HEK293T (cell line): ENCODE measurements at places on chromosomes 3 and 15.
A peak's percentile ranks its signal among the peaks of the same experiment; 100 is the strongest.

DNA sequence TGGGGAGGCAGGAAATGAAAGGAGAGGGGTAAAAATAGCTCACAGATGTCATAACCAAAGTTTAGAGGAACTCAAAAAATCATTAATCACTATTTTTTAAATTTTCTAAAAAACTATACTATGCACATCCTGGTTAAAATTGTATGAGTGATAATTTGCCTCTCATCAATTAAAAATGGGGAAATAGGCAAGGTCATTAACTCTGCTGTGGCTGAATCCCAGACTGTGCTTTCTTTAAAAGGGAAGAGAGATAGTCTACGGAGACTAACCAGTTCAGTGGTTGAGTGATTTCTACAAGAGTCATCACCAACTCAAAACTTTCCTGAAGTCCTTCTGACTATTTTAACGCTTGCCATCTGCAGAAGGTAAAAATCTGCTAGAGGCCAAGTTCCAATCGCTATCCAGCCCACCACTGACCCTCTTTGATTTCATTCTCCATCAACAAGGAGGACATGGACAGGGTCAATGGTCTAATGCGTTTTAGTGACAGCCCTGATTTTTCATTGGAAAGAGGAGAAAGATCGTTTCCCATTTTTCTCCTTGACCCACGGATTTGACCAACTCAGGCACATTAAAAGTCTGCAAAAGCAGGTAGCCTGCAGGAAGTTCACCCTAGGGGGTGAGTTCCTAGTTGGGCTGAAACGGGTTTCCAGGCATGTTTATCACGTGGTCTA lies 850 bp downstream of the SUCLG2 start:
- peak; percentile 22 for DNase-seq

GRCh38 chr3:125050488-125051090 lies 5.2 kb downstream of the HEG1 start:
- no peak for DNase-seq

GRCh38 chr15:50318697-50319096 lies 36.3 kb downstream of the GABPB1 start:
- DNase-seq, result no peak

DNA sequence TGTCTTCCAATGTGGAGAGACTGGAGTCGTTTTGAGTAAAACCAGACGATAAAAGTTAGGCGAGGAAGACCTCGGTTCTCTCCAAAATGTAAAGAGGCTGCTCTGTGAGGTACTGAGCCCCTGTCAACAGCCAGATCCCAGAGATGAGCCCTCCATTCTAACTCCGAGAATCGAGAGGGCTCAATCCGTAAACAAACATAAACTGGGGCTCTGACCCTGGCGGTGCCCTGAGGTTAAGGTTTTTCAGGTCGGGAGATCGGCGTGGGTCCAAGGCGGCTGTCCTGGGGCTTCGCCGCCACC lies 417 bp downstream of the TBCCD1 start:
- peak; percentile 9 for DNase-seq

- DNase-seq, result no peak
These were observed 525.3 kb upstream of the PPP2R3A start for GRCh38 chr3:135440233-135440632.

DNA sequence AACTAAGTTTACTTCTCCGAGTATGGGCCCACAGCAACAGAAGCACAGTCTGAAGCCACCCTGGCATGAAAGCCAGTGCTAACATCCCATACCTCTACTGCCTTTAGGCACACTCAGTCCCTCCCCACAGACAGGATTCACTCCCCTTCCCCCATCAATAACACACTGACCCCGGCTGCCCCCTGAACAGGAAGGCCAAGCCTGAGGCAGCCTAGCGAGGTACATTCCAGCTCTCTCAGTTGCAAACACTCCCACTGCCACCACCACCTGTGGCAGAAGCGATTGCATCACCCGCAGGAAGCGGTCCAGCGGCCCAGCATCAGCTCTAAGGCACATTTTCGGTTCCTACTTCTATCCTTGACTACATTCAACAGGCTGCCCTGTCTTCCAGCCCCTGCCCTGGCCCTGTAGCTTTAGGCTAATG lies 7.0 kb upstream of the BMF start:
- DNase-seq, result no peak

DNA sequence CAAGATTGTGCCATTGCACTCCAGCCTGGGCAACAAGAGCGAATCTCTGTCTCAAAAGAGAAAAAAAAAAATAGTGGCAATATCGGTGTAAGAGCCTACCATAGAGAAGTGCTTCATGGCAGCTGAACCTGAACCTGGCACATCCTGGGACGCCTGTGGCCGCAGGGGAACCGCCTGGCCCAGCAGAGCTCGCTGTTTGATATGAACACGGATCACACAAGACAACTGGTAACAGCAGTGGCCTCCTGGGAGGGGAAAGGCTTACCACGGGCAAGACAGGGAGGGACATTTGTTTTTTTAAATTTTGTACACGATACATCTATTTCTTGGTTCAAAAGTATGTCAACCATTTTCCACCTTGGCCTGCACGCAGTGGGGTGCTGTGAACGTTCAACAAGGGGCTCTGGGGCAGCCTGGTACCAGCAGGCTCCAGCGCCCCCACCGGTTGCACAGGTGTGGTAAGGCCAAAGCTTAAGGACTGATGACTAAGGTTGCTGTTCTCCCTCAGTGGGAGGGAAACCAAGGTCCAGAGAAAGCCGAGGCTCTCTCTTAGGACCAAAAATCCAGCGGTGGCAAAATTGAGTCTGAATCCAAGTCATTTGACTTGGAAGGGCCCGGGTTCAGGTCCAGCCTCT lies 21.7 kb upstream of the EPHB3 start:
- no peak for DNase-seq

DNA sequence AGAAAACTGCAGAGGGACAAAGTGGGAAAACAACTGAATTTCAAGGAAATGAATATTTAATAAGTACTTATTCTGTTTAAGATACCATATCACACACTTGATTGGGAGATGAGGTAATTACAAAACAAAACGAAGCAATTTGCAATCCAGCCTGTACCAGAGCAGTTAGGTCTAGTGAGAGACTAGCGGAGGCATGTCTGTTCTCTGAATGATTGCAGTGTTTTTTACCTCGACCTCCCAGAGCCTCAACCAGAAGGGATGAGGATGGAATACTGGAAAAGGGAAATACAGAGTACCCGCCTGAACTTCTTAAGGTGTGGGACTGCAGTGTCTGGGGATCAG lies 59.5 kb downstream of the PIK3CB start:
- no peak for DNase-seq

GRCh38 chr15:60616147-60616546 lies 137.2 kb upstream of the ICE2 start:
- DNase-seq, result no peak

- no peak for DNase-seq
These were observed 43.0 kb upstream of the TLE3 start for GRCh38 chr15:70140543-70141375.

DNA sequence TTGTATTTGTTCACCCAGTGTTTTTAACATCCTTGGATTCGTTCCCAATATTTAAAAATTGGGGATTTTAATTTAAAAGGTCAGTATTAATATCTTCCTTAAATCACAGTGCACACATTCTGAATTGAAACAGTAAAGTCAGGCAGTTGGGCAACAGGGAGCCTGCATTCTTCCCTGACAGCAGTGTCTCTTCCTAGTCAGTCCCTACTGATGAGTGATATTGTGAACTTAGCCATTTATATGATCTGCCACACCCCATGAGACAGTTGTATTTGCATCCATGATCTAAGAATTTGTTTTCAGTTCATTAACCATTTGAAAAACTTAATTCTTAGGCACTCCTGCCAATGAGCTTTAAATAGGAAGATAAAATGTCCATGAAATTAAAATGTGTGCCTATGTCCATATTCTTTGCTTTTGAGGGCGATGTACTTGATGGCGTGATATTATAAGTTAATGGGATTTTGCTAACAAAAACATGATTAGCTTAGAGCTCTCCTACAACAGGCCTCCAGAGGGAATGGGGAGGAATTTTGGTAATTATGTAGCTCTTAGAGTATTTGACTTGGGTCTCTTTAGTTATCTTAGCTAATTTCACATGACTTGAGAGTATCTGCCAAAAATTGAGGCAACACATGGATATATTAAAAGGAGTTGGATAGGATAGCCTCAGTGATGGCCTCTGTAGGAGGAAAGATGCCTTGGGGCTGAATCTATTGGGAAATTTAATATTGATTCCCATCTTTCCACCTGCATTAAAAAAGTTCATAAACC lies 219.3 kb downstream of the PTPRG start:
- no peak for DNase-seq

GRCh38 chr3:36381311-36381956 lies 1.1 kb downstream of the STAC start:
- DNase-seq, result no peak

- DNase-seq, result no peak
These were observed 22.1 kb downstream of the KLHL25 start for GRCh38 chr15:85772668-85773067.

DNA sequence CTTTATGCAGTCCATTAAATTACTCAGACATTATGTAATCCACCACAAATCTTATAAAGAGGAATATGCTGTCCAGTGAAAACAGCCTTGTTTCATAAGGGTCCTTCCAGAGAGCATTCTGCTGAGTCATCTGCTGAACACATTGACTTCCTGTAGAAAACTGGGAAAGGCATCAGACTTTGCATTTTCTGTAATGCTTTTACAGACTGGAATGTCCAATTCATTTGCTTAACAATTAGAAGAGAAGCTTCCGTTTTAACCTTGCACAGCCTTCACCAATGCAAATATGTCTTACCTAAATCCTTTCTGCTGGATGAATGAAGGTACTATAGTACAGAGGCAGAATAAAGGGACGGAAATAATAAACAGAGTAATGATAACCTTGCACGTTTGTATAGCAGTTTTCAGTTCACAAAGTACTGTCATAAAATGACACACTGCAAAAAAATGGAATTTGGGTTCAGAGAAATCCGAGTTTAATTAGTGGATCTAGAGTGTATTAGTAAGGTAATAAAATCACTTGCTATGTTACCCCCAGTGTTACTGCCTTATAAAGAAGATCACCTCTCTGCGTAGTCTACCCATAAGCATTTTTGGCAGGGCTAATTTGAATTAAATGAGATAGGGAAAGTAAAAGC lies 301.5 kb downstream of the PYDC2 start:
- DNase-seq, result no peak

DNA sequence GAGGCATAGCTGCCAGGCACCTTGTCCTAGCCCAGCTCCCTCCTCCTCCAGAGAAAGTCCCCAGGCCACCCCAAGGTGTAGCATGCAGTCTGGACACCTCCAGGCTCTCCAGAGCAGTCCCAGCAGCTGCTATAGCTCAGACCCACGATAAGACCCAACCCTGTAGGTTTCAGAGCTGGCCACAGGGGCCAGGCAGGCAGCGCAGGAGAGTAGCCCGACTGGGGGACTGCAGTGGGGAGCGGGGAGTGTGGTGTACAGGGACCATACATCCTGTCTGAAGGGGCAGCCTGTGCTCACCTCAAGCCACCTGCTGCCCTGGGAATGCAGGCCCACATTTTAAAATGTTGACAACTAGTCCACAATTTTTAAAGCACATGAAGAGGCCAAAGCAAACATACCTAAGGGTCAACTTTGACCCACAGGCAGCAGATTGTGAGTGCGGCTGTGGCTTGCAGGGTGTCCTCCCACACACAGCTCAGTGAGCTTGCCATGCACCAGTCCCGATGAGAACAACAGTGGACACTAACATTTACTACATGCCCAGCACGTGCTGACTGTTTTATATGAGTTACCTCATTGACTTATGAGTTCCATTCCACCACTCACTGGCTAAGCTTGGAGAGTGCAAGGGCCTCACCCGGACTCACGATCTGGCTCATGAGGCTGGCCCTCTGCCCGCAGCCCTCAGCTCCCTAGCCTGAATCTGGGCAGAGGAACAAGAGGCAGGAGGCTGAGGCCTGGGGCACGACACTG lies 81.4 kb downstream of the DNAJB8 start:
- no peak for DNase-seq

- no peak for DNase-seq
These were observed 13.9 kb downstream of the ICE2 start for GRCh38 chr15:60464836-60465630.

DNA sequence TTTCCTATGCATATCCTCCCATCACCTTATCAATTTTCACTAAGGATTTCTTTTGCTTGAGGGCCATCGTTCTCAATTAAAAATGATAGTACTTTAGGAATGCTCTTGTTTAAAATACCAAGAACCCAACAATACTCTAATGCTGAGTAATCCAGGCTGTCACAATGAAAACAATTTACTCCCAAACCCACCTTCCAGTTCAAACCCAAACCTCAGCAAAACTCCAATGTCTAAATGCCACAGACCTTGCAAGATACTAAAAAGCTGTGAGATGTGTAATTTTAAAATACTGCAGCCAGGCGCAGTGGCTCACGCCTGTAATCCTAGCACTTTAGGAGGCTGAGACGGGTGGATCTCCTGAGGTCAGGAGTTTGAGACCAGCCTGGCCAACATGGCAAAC lies 889.8 kb downstream of the ROBO1 start:
- DNase-seq, result no peak

GRCh38 chr3:36428445-36428844 lies 48.1 kb downstream of the STAC start:
- DNase-seq, result no peak

DNA sequence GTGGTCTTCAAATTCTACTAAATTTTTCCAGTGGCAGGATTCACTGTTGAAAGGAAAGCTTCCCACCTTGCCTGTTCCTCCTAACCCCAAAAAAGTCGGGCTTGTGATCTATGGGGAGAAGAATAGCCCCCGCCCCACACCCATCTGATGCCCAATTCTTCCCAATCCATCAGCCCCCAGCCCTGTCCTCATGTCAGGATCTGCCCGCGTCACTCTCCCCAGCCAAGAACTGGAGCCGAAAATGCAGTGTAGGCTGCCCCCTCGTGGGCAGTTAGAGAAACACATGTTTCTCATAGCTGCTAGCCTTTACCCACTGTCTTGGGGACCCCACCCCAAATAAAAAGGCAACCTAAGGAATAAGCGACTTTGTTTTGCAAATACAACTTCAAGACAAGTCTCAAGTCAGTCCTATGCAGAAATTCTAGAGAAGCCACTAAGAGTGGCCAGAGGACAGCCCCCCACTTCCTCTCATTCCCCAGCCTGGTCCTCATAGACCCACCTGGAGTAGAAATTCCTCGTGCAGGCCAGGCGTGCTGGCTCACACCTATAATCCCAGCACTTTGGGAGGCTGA lies 13.0 kb upstream of the CSK start:
- peak; percentile 86 for DNase-seq

GRCh38 chr3:98901119-98901391 lies 440 bp downstream of the DCBLD2 start:
- DNase-seq, result peak; percentile 34

DNA sequence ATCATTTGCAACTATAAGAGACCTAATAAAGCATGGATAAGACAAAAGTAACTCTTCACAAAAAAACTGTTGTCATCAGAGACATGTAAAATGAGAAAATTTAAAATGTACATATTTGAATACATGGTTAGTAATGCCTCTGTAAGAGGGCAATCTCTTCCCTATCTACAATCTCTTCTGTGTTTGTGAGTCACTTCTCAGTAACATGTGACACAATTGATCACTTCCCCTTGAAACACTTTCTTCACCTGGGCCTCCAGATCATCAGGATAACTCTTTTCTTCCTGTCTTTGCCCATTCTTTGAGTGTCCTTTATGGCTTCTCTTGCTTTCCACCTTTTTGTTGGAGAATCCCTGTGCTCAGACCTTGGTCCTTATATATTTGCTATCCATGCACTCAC lies 50.4 kb downstream of the TFDP2 start:
- no peak for DNase-seq

- no peak for DNase-seq
These were observed 937.3 kb downstream of the ROBO1 start for GRCh38 chr3:78830470-78830869.

- DNase-seq, result no peak
These were observed 46.2 kb upstream of the VILL start for GRCh38 chr3:37944391-37944842.

- no peak for DNase-seq
These were observed 28.4 kb upstream of the ADAMTS9 start for GRCh38 chr3:64716110-64716710.
